ENCODE measurements at places on chromosomes 12 and 14.

DNA sequence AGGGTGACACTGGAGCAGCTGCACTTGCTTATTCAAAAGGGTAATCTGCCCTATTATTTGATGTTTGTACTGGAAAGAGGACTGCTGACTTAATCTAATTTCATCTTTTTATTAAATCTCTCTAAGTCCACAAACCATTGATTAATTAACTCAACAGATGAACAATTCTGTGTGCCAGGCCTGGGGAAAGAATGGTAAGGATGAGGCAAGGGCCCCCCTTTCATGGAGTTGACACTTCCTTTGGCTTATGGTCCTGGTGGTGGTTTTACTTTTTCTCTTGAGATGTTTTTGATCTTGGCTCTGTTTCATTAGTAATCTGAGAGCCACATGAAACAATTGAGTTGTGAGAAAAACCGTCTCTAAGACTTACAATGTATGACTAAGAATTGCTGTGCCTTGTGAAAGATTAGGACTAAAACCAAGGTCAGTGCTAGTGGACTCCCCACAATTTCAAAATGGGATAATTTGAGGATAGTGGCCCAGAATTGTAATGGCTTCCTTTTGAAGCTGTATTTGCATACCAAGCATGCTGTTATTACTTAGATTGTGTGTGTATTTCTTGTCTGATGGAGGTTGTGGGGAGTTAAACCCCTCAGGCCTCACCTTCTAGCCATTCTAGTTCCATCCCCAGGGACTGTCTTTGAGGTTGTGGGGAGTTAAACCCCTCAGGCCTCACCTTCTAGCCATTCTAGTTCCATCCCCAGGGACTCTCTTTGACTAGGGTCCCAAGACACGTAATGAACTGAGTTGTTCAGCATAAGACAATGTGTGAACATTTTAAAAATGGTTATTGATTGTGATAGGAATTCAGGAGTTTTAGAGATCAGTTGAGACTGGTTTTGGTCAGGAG is 52.5 kb upstream of the EVL start:
- DNase-seq: no peak

DNA sequence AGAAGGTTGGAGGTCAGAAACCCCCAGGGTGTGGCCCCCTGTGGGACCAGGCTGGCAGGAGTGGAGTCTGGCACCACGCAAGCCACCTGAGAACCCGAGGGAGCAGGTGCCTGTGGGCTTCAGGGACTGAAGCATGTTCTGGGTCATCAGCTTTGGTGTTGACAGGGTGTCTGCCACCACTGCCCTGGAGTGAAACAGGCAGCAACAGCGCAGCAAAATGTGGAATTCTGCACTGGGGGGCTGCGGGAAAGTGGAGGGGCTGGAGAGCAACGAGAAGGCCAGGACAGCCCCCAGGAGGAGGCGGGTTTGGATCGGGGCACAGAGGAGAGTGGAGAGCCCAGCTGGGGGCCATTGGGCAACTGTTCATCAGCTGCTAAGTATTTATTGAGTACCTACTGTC is 15.9 kb downstream of the PHETA1 start:
- no peak for DNase-seq

DNA sequence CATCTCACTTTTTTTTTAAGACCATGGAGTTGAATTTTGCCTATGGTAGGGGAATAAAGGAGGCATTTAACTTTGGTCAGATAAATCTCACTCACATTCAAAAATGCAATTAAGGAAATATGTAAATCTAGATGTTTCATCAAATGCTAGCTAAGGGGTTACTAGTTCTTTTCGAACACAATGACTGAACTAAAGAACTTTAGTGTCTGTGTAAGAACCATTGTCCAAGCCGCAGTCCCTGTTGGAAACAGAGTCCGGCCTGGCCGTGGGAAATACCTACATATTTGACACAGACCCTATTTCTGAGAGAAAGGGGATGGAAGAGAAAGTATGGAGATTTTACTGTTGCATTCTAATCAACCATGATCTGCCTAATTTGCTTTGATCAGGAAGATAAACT is 17.4 kb downstream of the LGR5 start:
- no peak for DNase-seq

GRCh38 chr14:89621791-89622638 is 205.0 kb upstream of the FOXN3 start:
- no peak for DNase-seq

- no peak for DNase-seq
These were observed 108.1 kb downstream of the LRIG3 start for GRCh38 chr12:58812214-58812613.
